ENCODE measurements at places on chromosomes 3 and 15. TPM values are rescaled to one million over a fixed set of nuclear protein-coding genes. Genes with fewer than 3 reads are reported as not detected.

Gene CCDC13
- total RNA-seq, result not detected

Gene GOLGA8M
- 0.47 TPM for total RNA-seq

Gene ATP1B3
- 255 TPM for total RNA-seq

GRCh38 chr3:54427941-54428871 lies 305.9 kb downstream of the CACNA2D3 start:
- peak; percentile 58 for DNase-seq
- peaks cover 9% of the 10 kb centered on the region for H3K4me1 ChIP-seq
- H3K27me3 ChIP-seq, result no peaks in the 10 kb centered on the region
- H3K27ac ChIP-seq, result no peak overlapping the region
- no peak overlapping the region for H3K4me3 ChIP-seq

- no peak overlapping the region for H3K27ac ChIP-seq
- no peak overlapping the region for H3K4me3 ChIP-seq
- no peaks in the 10 kb centered on the region for H3K36me3 ChIP-seq
- no peak for DNase-seq
- no peaks in the 10 kb centered on the region for H3K27me3 ChIP-seq
Measured at GRCh38 chr3:59979542-59979941, 929.7 kb upstream of the CFAP20DC start.

Gene KBTBD8
- 2.1 TPM for total RNA-seq

Gene SLC6A6
- 27.0 TPM for total RNA-seq

DNA sequence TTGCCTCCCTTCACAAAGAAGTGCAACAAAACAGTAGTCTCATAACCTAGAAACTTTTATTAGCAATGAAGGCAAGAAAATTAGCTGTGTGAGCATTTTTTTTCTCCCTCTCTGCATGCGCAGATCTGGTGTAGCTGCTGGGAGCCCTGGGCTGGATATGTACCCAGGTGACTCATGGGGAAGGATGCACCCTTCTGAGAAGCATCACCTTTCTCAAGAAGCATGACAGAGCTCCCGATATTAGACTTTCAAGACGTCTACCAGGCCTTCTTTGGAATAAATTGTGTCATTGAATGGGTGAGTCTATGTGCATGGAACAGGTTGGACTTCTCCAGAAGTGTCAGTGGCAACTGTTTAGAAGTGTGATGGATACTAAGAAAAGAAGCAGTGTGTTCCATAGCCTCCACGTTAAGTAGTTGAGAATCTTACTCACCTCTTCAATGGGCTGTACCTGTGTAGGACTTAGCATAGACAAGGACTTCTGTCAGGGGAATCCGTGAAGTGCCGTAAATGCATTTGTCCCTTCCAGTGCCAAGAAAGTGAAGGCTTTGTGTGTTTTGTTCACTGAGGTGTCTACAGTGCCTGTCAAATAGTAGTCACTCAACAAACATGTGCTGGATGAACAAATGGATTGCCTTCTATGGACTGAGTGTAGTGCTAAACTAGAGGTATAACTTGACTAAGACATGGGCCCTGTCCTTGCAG lies 47.7 kb upstream of the RASGRP1 start:
- H3K4me3 ChIP-seq, result no peak overlapping the region
- H3K36me3 ChIP-seq, result no peaks in the 10 kb centered on the region
- H3K27me3 ChIP-seq, result peaks cover 57% of the 10 kb centered on the region

GRCh38 chr3:23421811-23422516 lies 218.8 kb downstream of the UBE2E2 start:
- H3K4me1 ChIP-seq, result peaks cover 5% of the 10 kb centered on the region
- no peak overlapping the region for H3K27ac ChIP-seq
- DNase-seq, result no peak
- peaks cover 1% of the 10 kb centered on the region for H3K27me3 ChIP-seq
- H3K4me3 ChIP-seq, result no peak overlapping the region

Data from HFFc6 (cell line).